ENCODE measurements at places on chromosomes 4 and X. TPM values are rescaled to one million over a fixed set of nuclear protein-coding genes. Genes with fewer than 3 reads are reported as not detected.

DNA sequence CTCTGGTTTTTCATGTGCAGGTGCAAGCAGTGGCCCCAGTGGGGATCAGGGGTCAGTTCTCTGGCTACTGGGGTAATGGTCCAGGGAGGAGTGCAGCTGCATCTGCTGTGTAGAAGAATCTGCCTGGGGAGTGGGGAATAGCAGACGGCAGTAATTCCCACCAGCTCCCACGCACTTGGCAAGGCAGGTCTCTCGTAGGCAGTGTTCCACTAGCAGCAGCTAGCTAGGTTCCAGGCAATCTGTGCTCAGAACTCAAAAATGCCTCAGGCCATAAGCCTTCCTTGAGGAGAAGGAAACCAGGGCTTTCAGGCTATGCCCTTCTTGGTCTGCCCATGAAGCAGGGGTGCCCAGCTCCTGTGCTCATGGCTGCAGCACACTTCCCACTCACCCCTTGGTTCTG is 38.8 kb downstream of the DCLK2 start:
- no peak for DNase-seq

- DNase-seq = no peak
Measured at GRCh38 chr4:183532821-183533220, 28.0 kb downstream of the ING2 start.

DNA sequence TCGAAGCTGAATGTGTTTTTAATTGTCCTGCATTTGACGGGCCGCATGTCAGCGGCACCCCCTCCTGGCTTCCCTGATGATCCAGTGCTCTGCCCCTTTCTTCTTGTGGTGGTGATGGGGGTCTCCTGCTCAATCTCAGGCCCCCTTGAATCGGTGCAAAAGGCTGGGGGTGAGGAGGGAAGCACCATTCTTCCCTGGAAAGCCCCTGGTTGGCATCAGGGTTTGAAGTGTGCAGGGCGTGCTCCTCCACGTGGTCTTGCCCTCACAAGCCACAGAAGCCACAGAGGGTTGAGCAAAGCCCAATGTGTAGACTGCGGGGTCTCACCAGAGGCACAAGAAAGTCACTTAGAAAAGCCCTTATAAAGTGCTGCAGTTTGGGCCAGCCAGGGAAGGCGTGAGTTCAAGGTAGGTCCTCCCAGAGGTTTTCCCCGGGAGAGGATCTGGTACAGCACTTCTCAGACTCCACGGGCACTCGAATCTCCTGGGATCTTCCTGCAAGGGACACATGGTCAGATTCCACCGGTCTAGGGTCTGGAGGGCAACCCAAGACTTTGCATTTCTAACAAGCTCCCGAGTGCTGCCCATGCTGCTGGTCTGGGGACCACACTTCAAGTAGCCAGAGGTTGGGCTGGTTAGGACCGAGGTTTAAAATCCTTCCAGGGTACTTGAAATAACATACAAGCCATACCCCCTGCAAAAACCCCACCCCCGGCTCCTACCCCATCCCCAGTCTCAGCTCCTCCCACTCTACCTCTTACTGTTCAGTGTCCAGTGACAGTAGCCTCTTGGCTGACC is 35.1 kb downstream of the PSAPL1 start:
- no peak for DNase-seq

DNA sequence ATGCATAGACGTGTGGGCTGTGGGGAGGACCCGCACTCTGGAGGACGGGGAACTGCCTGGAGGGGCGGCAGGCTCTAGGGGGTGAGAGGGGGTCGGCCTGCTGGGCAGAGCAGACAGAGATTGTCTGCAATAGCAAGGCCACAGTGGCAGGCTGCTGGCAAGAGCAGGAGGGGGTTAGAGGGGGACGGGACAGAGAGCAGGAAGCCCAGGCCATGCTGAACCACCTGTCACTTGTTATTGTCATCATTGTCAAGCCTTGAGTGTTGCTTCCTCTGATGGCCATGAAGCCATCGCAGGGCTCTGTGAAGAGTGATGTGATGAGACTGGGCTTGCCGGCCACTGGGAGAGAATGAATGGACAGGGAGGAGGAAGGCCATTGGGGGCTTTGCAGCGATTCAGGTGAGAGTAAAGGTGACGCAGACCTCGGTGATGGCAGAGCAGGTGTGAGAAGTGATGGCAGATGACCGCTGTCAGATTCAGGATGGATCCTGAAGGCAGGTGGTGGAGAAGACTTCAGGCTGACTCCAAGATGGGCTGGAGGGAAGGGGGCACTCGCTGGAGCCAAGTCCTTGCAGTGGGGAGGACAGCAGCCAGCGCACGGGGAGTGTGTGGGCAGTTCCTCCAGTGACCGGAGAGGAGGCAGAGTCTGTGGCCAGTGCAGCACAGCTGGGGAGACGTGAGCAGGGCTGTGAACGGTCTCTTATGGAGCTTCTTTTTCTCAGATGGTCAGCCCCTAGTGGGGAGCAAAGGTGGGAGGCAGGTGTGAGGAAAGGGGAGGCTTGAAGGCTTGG is 43.6 kb downstream of the HTT-AS start:
- DNase-seq = no peak

- no peak for DNase-seq
Measured at GRCh38 chr4:36414248-36414647, 132.8 kb downstream of the DTHD1 start.

DNA sequence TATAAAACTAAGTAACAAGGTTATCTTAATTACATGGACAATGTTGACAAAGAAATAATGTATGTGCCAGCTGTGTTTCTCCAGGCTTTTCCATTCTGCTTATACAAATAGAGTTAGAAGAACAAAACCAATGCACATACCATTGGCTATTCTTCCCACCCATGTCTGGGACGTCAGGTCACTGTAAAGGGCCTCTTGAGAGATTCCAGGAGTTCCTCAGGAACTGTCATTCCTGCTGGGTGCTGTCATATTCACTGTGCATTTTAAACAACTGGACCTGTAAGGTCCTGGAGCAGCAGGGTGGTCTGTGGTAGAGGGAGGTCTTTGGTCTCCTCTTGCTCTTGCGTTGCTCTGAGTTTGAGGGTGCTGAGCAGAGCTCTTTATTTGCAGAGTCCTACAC is 74.6 kb upstream of the AP1S2 start:
- DNase-seq = no peak

DNA sequence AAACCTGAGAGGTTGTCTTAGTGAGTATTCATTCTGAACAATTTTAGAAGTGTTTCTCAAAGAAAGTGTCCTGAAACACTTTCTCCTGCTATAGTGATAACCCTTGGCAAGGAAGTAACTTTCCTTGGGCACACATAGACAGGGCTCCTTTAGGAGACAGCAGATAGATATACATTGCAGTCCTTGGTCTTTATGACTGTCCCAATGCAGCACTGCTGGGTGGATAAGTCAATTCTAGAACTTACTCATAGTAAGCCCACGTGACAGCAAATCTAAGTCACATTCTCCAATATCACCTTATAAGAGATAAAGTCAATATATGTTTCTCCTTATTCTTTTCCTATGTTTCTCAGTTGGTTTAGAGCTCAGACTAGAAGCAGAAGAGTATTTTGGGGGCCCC is 46.7 kb downstream of the GPRASP3 start:
- no peak for DNase-seq

DNA sequence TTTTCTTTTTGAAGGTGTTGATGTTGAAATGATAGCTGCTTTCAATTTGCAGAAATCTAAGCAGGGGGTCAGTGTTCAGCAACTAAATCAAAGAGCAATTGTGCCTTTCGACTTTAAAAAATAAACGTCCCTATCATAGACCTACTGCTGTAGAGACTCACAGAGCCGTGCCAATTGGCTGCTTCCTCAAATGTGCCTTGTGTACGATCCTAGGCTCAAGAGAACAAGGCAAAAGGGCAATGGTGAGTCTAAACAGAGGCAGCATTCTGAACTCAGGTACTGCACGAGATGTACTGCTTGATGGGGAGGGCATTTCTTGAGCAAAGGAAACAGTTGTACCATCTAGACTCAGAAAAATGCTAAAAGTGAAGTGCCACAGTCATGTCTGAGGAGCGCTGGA is 29.8 kb downstream of the OPHN1 start:
- DNase-seq = no peak

The DMD gene
- 2.2 TPM for total RNA-seq
